ENCODE measurements at places on chromosomes 6 and 20. TPM values are rescaled to one million over a fixed set of nuclear protein-coding genes. Genes with fewer than 3 reads are reported as not detected.

The HLA-DRB5 gene
- 2.1 TPM for polyA plus RNA-seq

The SNAP25 gene
- polyA plus RNA-seq = 0.46 TPM

The COL12A1 gene
- polyA plus RNA-seq = 2.1 TPM

The FAM184A gene
- polyA plus RNA-seq = 0.92 TPM

The CNR1 gene
- under 0.01 TPM for polyA plus RNA-seq

The OR2H2 gene
- not detected for polyA plus RNA-seq

The COL10A1 gene
- polyA plus RNA-seq = not detected
